ENCODE measurements at places on chromosomes 3 and 15.

DNA sequence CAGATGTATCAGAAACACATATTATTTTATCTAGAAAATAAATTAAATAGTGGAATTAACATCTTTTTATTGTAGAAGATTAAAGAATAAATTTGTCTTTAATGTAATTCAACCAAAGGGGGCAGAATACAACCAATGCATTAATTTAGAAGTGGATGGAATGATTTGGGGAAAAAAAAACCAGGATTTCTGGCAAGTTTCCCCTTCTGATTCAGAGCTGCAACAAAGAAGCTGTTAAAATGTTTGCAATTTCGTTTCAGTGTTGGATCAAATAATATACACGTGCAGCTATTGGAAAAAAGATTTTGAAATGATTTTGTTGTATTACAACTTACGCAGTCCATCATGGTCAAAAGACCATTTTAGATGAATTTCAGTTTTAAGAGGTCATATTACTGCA lies 71.6 kb upstream of the ZNF280D start:
- ATAC-seq: no peak

DNA sequence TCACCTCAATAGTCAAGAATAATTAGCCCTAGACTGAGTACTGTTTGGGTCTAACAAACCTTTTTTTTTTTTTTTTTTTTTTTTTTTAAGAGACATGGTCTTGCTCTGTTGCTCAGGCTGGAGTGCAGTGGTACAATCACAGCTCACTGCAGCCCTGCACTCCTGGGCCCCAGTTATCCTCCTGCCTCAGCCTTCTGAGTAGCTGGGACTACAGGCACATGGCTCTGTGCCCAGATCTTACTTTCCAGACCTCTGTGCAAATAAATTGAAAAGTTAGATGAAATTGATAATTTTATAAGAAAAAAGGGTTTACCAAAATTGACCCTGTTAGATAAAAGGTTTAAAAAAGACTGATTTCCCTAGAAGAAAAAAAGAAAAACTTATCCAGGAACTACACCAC lies 79.0 kb downstream of the NR2E3 start:
- no peak for ATAC-seq

- ATAC-seq: no peak
These were observed 100.5 kb downstream of the NAALADL2 start for GRCh38 chr3:174959556-174960065.

DNA sequence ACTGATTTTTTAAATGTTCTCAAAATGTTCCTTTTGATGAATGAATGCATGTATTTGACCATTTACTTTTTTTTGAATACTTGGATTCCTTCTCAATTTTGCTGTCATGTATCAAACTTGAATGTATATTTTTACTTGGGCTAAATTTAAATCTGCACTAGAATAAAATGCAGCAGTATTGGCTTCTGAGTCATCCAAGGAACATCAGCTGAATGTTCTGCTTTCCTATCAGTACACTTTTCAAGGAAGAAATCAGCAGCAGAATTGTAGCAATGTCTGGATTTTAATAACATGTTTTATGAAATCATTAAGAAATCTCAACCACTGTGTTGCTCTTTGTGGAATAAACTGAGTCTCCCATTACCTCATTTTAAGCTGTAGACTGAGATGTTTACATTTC lies 57.0 kb upstream of the COL6A6 start:
- no peak for ATAC-seq

GRCh38 chr3:126416943-126417342 lies 22.2 kb downstream of the CFAP100 start:
- no peak for ATAC-seq

DNA sequence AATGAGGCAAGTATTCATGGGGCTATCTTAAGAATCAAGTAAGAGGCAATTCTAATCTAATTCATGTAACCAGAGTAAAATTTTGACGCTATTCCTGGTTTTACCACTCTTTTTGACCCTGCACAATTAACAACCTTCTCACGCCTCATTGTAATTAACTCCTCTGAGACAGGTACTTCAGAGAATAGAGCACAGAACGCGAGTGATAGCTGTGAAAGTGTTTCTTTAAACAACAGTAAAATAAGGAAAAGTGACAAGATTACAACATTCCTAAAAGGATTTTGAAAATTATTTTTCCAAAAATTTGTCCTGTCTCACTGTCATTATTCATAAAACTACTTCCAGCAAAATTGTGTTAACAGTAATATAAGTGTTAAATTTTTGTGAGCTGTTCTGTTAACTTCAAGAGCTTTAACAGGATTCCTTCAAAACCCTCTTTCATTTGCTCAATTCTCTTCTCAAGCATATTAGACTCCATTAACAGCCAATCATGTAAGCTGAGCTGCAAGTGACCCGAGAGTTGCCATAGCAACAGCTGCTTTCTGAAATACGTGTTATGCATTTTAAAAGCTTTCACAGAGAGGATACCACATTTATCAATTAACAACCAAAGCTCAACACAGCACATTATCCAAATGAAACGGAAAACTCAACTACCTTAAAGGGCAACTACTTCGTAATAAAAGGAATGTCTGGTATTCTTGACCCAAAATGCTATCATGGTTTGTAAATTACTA lies 93.1 kb downstream of the STAG1 start:
- no peak for ATAC-seq

GRCh38 chr15:81728726-81729125 lies 317.1 kb downstream of the MEX3B start:
- no peak for ATAC-seq

- ATAC-seq: no peak
These were observed 14.7 kb downstream of the PPARG start for GRCh38 chr3:12303534-12303933.

DNA sequence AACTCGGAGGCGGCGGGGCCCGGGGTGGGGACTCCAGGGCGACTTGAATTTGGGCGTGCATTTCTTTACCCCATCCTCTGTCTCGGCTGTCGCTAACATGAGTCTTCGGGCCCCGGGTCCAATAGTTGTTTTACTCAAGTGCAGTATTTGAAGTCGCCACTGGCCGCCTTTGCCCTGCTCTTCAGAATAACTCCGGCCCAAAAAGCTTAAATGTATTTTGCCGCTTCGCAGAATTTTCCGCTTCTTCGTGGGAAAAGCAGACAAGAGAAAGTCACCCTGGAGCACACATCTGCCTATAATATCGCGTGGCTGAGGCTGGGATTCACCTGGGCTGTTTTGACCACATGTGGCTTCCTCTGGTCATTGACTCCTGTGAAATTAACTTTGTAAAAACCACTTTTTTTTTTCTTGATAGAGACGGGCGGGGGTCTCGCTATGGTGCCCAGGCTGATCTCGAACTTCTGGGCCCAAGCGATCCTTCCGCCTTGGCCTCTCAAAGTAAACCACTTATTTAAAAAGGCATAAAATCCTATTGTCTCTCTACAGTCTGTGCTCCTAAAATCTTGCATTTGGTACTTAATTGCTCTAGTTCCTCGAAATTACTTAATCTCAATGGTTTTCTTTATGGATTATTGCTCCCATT lies 676 bp downstream of the CNOT10 start:
- no peak for ATAC-seq

GRCh38 chr3:197197334-197197733 lies 101.1 kb downstream of the DLG1 start:
- no peak for ATAC-seq

DNA sequence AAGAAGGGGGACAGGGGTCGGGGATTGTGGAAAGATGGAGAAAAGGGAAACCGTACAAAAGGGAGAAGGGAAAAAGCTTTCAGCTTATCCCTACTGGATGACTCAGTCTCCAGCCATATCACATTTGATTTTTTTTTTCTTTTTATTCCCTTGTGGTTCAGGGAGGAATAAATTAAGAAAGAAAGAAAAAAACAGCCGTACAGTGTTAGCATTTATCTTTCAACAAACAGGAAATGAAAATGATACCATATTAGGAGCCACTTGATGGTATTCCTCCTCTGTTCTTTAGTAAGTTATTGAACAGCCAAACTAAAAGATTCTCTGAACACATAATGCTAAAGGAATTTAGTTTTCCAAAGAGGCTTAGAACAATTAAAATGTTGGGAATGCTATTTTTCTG lies 594.4 kb downstream of the FOXP1 start:
- no peak for ATAC-seq

Measured in activated CD4-positive, CD25-positive, alpha-beta regulatory T cell treated with anti-CD3 and anti-CD28 coated beads, Interleukin-2, amount 50 U/mL, for 24 hours (primary cell).